Right lobe of liver (tissue), 6 donors: ENCODE measurements at places on chromosomes 12 and 14. TPM values are rescaled to one million over a fixed set of nuclear protein-coding genes. Genes with fewer than 3 reads are reported as not detected.

AGAP2 gene
- total RNA-seq = 0.46 TPM

KRT5 gene
- total RNA-seq = not detected

SPTB gene
- 0.23 TPM for total RNA-seq

TSHR gene
- not detected for total RNA-seq

HOXC12 gene
- total RNA-seq = not detected

TAC3 gene
- not detected for total RNA-seq

CCDC38 gene
- 0.43 TPM for total RNA-seq

OR6C68 gene
- total RNA-seq = not detected

CRADD gene
- total RNA-seq = 30.3 TPM

CELA1 gene
- not detected for total RNA-seq

KRT72 gene
- not detected for total RNA-seq

LPAR5 gene
- total RNA-seq = 0.73 TPM

KRT8 gene
- total RNA-seq = 257 TPM

SLC38A2 gene
- 118 TPM for total RNA-seq

ANKRD33 gene
- total RNA-seq = not detected

GARIN6 gene
- not detected for total RNA-seq

PDE3A gene
- 0.79 TPM for total RNA-seq

KRT77 gene
- total RNA-seq = not detected

NFKBIA gene
- 140 TPM for total RNA-seq

C12orf60 gene
- total RNA-seq = 0.64 TPM

IFNG gene
- not detected for total RNA-seq

USP44 gene
- not detected for total RNA-seq

CCDC177 gene
- not detected for total RNA-seq

PLA2G1B gene
- not detected for total RNA-seq

NGB gene
- total RNA-seq = not detected

BIN2 gene
- total RNA-seq = 5.8 TPM

TGM1 gene
- 1.9 TPM for total RNA-seq

GPRC5D gene
- not detected for total RNA-seq

HCAR3 gene
- 4.2 TPM for total RNA-seq

BBOF1 gene
- 1.4 TPM for total RNA-seq

LMNTD1 gene
- not detected for total RNA-seq

CD163L1 gene
- 4.8 TPM for total RNA-seq
